ENCODE measurements at places on chromosomes 5 and 9. TPM values are rescaled to one million over a fixed set of nuclear protein-coding genes. Genes with fewer than 3 reads are reported as not detected.

GLIPR2 gene
- 19.7 TPM for total RNA-seq

TEX48 gene
- not detected for total RNA-seq

OLFM1 gene
- total RNA-seq, result 25.5 TPM

PTAR1 gene
- 34.5 TPM for total RNA-seq

SPARC gene
- 807 TPM for total RNA-seq

EIF4EBP3 gene
- 8.8 TPM for total RNA-seq

PROB1 gene
- 21.7 TPM for total RNA-seq

TOPORS gene
- 8.5 TPM for total RNA-seq

SH3TC2 gene
- total RNA-seq, result 3.1 TPM

GADD45G gene
- total RNA-seq, result 128 TPM

SHLD3 gene
- total RNA-seq, result 2.2 TPM

F2RL1 gene
- 1.7 TPM for total RNA-seq

PCDHB15 gene
- total RNA-seq, result 4.5 TPM

PPP6C gene
- 38.9 TPM for total RNA-seq

EGFL7 gene
- 86.6 TPM for total RNA-seq

PRSS3 gene
- total RNA-seq, result not detected

BRD3 gene
- 28.0 TPM for total RNA-seq

ARHGEF37 gene
- total RNA-seq, result 17.3 TPM

CEL gene
- total RNA-seq, result 2.5 TPM

PCDHB7 gene
- 1.0 TPM for total RNA-seq

ZDHHC11B gene
- 15.4 TPM for total RNA-seq

LRRC19 gene
- not detected for total RNA-seq

TMEM232 gene
- total RNA-seq, result 2.1 TPM

LCP2 gene
- 10.6 TPM for total RNA-seq

PTGES gene
- total RNA-seq, result 7.9 TPM

OR1J2 gene
- total RNA-seq, result not detected

CPEB4 gene
- 178 TPM for total RNA-seq

C9orf50 gene
- total RNA-seq, result not detected

RRAGA gene
- total RNA-seq, result 94.6 TPM

AMBP gene
- total RNA-seq, result 0.39 TPM

CARD6 gene
- 10.8 TPM for total RNA-seq

DELE1 gene
- total RNA-seq, result 85.5 TPM

FOXD4L3 gene
- total RNA-seq, result 0.13 TPM

MED10 gene
- total RNA-seq, result 24.5 TPM

FSD1L gene
- 3.0 TPM for total RNA-seq

PDCD1LG2 gene
- 3.6 TPM for total RNA-seq
